NCI-H748 treated with DMSO at 0.1 percent for 48 hours (cell line): ENCODE measurements at places on chromosomes 6 and 20.
A peak's percentile ranks its signal among the peaks of the same experiment; 100 is the strongest.

DNA sequence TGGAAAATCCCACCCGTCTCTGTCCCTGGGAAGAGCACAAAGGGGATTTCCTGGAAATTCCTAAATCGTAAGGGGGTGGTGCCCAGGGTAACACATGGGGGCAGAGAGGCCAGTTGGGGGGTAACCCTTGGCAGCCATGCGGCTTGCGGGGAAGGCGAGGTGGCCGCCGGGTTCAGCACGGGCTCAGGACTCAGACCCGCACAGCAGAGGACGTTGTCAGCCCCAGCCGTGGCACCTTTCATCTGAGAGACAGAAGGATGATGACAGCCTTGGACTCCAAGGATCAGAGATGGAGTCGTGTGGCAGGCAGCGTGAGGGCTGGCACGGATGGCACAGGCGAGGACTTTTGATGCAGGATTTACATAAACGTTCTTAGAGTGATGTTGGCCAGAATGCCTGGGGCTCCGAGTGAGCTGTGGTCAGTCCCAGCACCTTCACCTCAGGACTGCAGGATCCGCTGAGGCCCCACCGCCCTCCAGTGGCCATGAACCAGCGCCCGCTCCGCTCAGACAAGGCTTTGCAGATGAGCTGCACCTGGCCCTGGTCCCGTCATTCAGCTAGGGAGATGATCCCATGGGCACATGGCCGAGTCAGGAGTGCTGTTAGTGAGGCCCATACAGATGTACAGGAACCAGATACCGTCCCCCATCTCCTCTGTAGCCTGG lies 190.3 kb downstream of the TAF4 start:
- DNase-seq = no peak

DNA sequence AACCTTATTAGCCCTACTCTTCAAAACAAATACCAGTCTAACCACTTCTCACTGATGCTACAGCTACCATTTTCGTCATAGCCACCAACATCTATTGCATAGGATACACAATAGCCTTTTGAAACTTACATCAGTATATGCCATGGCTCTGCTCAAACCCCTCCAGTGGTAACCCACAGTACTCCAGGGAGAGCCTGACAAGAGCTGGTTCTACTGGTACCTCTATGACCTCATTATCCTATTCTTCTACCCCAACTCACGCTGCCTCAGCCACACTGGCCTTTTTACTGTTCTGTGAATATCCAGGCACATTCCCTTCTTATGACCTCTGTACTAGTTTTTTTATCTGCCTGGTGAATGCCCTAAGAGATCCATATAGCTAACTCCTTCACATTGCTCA lies 157.6 kb downstream of the ARHGAP18 start:
- no peak for DNase-seq

GRCh38 chr6:16857969-16858592 lies 96.8 kb upstream of the ATXN1 start:
- DNase-seq = no peak

- DNase-seq = no peak
Measured at GRCh38 chr6:147881432-147881831, 372.9 kb downstream of the SAMD5 start.

DNA sequence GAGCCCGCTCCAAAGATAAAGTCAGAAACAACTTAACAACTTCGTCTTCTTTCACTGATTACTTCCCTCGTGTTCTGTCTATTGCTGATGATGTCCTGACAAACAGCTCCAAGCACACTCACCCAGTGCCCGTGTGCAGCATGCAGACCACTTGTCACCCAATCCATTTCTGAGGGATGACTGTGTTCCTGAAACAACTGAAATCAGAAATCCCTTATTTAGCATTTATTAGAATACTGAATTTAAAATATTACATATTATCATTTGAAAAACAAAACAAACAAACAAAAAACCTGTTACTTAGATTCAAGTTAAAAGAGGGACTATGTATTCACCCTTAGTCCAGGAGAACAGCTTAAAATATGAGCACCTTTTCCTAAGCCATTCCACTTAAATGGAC lies 223.7 kb upstream of the QKI start:
- no peak for DNase-seq

DNA sequence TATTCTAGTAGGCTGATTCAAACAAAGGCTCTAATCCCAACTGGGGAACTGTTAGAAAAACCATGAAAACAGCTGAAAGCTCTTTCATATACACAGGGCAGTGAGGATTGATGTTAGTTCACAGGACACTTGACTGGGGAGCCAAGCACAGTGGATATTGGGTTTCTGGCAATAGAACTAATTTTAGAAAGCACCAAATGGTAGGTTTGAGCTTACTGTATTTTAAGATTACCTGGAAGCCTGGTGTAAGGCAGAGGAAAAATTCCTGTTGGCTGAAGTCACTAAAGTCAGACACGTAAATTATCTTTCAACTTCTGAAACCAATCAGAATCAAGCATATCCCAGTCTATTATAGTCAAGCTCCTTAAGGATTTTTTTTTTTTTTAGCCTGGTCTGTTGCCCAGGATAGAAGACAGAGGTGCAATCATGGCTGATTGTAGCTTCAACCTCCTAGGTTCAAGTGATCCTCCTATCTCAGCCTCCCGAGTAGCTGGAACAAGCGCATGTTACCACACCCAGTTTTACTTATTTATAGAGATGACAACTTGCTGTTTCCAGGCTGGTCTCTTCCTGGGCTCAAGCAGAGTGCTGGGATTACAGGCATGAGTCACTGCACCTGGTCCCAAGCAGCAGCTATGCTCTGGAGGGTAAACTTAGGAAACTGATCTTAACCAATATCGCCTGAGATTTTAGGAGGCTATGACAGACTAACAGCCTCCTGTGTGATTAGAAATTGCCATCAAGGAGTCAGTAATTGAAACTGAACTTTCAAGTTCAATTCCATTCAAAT lies 32.5 kb upstream of the SYNCRIP start:
- DNase-seq = no peak

- DNase-seq = peak; percentile 7
Measured at GRCh38 chr20:38730989-38731737, 6.9 kb downstream of the SLC32A1 start.

- DNase-seq = peak; percentile 64
Measured at GRCh38 chr6:90413867-90414266, 117.2 kb upstream of the BACH2 start.

- DNase-seq = no peak
Measured at GRCh38 chr20:1286267-1287024, 20.4 kb downstream of the SNPH start.

- no peak for DNase-seq
Measured at GRCh38 chr6:41780551-41781365, at the start of gene PRICKLE4. PRICKLE4 (plus strand) TSS chr6:41780782; CDS start chr6:41783474, 2,692 bp downstream.

- no peak for DNase-seq
Measured at GRCh38 chr6:96624957-96625356, 62.0 kb downstream of the FHL5 start.

DNA sequence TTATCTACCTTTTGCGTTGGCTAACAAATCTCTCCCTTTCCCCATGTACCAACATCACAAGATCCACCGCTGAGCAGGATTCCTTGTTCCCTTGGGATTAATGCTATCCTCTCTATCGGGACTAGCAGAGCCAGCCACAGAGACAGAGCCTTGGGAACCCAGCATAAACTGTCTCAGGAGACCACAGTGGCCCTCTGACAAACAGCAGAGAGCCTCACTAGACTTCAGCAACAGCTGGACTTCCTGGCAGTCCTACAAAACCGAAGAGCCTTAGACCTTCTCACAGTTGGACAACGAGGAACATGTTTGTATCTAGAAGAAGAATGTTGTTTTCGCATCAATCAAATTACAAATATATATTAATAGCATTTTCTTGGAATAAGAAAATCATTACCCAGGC lies 39.6 kb upstream of the POU5F1 start:
- no peak for DNase-seq

DNA sequence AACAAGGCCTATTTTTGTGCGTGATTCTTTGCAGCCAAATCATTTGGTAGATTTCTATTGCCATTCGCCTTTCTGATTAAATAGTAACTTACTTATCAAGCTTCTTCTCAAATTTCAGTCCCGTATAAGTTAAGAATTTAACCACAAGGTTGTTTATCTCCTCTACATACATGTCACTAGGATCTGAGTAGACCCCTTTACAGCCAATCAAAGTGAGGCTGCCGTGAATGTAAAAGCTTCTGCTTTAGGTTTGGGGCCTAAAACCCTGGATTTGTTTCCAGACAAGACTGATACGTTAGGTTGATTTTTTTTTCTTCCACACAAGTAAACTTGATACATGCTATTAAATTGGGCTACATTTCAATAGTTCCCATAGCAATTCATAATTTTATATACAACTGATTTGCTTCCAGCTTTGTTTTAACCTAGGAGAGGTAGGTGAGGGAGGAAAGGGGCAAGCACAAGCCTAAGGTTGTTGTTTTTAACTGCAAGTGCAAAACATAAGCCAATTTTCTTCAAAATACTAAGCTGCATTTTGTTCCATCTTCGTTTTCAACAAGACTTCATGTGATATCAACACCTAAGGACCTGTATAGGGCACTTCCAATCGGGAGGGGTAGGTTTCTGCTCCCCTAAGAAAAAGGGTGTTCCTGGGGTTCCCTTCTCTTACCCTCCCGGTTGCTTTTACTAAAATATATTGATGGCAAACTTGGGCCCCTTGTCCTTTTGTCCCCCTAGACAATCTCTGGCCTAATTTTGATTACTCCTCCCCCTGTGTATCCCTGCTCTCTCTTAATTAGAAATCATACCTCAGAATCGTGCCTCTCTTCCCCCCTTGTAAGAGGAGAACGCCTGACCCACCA lies 1.7 kb downstream of the RANBP9 start:
- DNase-seq = peak; percentile 40

GRCh38 chr6:53318429-53318828 lies 30.3 kb downstream of the ELOVL5 start:
- DNase-seq = no peak

DNA sequence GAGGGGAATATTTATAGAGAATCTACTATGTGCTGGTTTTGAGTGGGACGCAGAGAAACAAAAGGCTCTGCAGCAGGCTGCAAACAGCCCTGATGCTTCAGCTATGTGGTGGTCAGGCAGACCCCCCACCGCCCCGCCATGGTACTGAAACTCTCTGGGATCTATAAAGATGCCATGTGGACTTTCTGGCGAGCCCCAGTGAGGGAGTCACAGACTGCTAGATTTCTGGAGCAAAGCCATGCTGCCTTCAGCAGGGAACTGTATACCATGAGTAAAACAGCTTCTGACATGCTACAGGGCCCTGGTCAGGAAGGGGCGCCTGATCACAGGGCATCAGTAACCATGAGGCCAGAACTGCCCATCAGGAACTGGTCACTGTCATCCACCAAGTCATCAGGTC lies 19.2 kb upstream of the BPIFB1 start:
- DNase-seq = no peak

DNA sequence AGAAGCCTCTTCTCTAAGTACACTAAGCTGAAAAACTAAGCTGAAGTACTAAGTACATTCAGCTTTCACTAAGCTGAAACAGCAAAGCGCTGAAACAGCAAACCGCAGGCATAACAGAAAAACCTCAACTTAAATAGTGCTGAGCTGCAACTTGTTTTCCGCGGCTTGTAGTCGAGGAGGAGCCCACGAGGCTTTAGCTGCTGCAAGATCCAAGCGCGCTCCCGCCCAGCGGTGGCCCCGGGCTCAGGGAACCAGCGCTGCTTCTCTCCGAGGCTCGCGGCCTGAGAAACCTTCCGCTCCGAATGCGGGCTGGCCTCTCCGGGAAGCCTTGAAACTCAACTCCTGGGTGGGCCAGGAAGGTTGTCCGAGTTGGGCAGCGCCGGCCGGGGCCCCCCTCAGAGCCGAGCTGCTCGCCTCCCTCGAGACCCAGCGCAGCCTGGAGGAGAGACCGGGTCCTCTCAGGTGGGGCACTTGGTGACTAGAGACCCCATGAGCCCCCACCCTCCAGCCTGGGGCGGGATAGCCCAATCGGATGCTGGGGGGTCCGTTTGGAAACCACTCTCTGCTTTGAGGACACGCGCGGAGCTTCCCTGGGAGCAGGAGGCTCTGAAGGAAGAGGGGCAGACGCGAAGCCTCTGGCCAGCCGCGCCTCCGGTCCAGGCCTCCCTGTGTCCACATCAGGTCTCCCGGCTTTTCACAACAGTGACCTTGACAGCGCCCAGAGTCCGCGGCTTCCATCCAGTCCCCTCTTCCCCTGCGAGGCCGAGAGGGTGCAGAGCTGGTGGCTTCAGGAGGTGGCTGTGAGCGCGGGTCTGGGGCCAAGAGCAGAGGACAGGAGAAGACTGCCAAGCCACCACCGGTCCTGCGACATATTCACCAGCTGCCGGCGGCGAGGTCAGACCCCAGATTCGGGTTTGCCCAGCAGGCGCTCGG lies 38.1 kb upstream of the HLA-E start:
- no peak for DNase-seq

GRCh38 chr6:37050045-37050853 lies 44.8 kb downstream of the FGD2 start:
- DNase-seq = no peak

DNA sequence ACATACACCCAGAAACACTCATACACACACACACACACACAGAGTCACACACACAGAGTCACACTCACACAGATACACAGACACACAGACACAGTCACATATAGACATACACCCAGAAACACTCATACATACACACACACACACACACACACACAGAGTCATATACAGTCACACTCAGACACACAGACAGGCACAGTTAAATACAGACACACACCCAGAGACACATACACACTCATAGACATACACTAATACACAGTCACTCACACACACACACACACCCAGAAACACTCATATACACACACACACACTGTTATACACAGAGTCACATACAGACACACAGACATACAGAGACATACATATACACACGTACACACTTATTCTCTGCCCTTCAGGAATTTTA lies 250.9 kb downstream of the QKI start:
- DNase-seq = no peak

DNA sequence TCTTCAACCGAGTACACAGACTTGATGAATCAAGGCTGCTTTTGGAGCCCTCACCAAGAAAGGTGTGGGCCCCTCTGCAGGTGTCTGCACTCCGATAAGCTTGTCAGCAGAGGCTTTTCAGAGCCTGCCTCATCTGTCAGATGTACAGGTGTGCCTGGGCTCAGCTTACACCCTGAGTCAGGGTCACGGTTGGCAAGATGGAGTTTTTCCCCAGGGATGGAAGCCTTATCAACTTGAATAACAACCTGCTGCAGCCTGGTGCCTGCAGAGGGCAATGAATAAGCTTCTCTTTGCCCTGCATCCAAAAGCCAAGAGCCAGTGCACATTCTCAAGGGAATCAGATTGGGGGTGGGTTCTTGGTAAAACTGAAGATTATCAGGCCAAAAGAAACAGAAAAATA lies 427.1 kb downstream of the CD83 start:
- no peak for DNase-seq

- DNase-seq = no peak
Measured at GRCh38 chr20:51447097-51447764, 95.3 kb downstream of the NFATC2 start.
